HT1080 (cell line): ENCODE measurements at places on chromosomes 2 and 18. TPM values are rescaled to one million over a fixed set of nuclear protein-coding genes. Genes with fewer than 3 reads are reported as not detected.

NEU4 gene
- total RNA-seq: 1.4 TPM in 1 of 2 replicates, not detected in the other

ATP6V1C2 gene
- total RNA-seq: 0.03 TPM in 1 of 2 replicates, not detected in the other

GAL3ST2 gene
- not detected in 2 replicates for total RNA-seq

TRABD2A gene
- 22.7 and 30.4 TPM in 2 replicates for total RNA-seq

DNA sequence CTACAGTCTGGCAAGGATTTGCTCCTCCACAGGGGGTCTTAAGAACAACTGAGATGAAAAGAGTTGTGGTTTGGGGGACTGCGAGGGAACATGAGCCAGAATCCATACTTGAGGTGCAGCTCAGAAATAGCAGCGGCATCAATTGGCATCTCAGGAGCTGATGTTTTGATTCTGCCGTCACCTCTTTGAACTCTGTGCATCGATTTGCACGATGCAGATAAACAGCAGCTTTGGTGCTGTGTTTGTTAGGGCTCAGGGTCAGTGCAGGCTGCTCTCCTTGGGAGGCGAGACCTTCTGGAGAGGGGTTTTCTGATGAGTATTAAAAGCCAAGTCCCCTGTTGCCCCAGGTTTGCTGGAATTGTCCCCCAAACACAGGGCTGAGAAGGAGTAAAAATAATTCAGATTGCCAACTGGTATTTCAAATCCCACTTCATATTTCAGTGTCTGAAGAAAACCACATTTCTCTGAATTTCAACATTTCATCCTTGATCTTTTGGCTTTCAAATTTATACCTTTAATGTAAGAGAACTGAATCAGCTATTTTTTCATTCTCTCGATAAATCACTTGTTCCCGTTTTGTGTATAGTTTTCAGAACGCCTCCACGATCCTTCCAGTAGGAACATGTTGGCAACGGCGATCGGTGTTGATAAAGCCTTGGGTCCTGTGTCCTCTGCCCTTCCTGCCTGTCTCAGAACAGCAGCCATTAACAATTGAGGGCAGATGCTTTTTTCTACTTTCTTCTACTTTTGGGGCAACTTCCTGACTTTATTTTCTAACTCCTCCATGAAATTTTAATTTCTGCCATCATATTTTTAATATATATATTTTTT is 65.0 kb downstream of the RAB31 start:
- DNase-seq: no peak
